ENCODE measurements at places on chromosomes 13 and 19.

GRCh38 chr19:3981736-3982681 lies 3.3 kb downstream of the EEF2 start:
- no peak for DNase-seq

DNA sequence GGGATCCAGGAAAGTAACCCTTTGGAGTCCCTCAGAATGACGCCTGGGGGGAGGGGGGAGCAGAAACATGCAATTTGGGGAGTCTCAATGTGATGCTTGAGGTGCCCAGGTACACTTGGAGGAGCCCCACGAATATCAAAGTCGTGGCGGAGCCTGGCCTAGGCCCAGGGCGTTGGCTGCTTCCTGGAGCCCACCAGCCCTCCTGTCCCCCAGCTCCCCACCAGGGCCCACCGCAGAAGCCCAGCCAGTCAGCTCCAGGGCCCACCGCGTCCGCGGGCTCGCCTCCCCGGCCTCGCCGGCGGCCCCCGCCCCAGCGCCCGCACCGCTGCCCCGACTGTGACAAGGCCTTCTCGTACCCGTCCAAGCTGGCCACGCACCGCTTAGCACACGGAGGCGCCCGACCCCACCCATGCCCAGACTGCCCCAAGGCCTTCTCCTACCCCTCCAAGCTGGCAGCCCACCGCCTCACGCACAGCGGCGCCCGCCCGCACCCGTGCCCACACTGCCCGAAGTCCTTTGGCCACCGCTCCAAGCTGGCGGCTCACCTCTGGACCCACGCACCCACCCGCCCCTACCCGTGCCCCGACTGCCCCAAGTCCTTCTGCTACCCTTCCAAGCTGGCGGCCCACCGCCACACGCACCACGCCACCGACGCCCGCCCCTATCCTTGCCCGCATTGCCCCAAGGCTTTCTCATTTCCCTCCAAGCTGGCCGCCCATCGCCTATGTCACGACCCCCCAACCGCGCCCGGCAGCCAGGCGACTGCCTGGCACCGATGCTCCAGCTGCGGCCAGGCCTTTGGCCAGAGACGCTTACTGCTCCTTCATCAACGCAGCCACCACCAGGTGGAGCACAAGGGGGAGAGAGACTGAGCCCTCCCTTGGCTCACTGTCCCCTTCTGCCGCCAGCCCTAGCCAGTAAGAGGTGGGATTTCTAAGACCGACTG lies 2.1 kb downstream of the ZNF575 start:
- DNase-seq, result peak; percentile 35

- DNase-seq, result no peak
These were observed 1027.1 kb upstream of the PCDH9 start for GRCh38 chr13:68257111-68257842.

GRCh38 chr13:63605962-63606361 lies 2190.3 kb upstream of the PCDH20 start:
- no peak for DNase-seq

DNA sequence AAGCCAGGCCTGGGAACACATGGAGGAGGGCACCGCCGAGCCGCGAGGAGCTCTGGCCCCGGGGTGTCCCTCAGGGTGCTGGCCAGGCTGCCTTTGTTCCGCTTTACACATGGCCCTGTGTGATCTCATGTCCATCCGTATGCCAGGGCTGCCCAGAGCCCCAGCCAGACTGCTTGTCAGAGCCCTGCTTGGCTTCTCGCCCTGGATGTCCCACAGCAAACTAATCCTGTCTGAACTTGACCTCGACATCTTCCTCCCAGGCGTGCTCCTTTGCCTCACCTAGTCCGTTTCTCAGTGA lies 14.3 kb downstream of the BCKDHA start:
- DNase-seq, result no peak

DNA sequence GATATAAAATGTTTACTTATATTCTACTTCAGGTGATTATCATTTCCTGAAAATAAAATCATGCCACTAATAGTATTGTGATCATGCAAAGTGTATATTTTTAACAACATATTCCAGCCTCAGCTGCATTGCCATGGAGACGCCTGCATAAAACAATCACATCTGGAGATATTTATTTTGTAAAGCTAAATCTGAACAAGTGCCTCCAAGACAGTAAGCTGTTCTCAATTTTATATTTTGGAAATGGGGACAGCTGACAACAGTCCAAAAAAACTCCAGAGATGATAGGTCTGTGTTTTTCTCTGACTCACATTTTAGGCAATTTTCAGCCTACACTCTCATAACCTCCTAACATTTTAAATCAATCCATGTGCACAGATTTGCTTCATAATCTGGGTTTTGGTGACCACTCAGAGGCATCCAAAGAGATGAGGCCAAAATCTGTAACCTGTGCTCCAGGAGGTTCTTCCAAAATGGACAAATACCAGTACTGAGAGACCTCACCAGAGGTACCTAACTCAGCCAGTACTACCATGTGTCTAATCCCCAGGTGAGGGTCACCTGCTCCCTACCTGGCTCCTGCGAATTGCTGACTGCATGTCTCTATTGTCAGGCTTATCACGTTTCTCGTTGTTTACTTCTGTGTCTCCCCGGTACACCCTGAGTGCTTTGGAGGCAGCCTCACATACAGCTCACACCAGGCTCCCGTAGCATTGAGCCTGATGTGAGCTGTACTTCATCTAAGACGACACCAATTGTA lies 62.7 kb downstream of the COL4A1 start:
- DNase-seq, result no peak

- DNase-seq, result no peak
These were observed 123.8 kb downstream of the TM9SF2 start for GRCh38 chr13:99624936-99625540.

GRCh38 chr13:31827707-31828106 lies 88.4 kb downstream of the RXFP2 start:
- DNase-seq, result no peak

DNA sequence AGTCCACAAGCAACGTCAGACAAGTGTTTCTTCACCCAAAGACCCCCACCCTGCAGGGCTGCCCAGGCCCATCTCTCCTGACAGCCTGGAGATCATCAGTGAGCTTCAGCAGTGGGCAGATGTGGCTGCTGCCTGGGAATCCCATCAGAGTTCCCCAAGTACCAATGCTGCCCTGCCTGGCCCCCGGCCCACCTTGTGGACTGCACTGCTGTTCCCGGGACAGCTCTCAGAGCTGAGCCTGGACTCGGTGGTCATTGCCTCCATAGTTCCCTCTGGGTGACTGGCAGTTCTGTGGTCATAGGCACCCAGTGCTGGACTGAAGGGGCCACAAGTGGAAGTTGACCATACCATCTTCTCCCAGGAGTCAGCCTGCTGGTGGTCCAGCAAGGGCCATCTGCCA lies 24.5 kb upstream of the ZNF492 start:
- no peak for DNase-seq

GRCh38 chr13:103788061-103788652 lies 721.9 kb upstream of the SLC10A2 start:
- DNase-seq, result no peak

DNA sequence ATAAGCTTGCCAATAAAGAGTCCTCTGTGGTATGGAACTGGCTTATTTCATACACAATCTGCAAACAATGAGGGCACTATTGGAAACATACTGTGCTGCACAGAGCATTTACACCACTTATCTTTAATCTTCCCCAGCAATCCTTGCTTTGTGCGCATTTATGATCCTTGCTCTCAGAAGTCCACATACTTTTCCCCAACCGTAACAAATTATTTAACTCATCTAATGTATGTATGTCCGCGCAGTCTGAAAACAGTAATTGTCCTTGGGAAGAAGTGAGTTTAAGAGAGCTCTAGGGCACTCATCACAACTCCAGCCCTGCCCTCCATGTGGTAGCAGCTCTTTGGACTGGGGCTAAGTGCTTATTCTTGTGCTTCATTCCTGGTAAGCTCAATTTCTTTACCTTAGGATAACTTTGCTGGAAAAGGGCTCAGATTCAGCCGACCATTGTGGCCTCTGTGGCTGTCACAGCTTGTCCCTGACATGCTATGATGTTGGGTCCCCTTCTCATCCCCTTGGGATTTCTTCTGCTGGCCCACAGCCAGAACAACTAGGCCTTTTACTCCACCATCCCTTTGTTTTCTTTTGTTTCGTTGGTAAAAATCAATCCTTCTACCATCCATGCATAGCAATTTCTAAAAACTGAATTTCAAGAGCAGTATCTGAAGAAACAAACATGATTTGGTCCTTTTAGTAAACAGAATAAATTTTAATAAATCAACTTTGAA lies 152.7 kb downstream of the TNFRSF19 start:
- DNase-seq, result no peak

DNA sequence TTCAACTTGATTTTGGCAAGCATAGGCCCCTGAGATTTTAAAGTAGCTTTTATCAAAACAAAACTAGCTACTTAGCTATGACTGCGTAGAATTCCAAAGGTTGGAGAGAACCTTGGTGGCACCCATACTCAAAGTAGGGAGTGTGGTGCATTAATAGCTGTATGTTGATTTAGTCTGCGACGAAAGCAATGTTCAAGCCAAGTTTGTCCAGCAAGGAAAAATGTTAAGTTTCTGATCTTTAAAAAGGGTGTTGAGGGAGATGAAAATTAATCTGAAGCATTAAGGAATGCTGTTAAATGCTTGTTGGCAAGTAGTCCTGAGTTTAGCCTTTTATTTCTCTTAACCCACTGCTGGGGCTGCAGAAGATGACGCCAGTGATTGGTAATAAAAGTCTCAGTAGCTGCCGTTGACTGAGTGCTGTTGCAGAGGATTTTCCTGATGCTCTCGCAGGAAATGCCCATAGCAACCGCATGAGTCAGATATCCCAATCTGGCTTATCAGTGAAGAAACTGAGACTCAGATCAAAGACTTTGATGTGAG lies 75.9 kb upstream of the RNF113B start:
- no peak for DNase-seq

DNA sequence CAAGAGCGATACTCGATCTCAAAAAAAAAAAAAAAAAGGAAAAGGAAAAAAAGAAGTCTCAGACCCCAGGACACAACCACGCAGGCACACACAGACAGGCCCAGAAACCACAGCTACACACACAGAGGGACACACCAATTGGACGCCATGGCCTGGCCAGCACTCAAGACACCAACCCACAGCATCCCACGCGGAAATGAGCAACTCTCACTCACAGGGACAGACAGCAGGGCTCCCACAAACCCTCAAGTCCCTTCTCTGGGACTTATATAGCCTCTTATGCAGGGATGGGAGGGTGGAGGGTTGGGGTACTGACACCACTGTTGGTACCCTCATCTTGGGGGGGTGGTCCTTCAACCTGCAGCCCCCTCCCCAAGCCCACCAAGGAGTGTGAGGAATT lies 5.9 kb downstream of the NOTCH3 start:
- no peak for DNase-seq

- peak; percentile 13 for DNase-seq
These were observed 3.9 kb downstream of the GPR108 start for GRCh38 chr19:6733338-6734095.

- DNase-seq, result no peak
These were observed 2.6 kb downstream of the FAM187B start for GRCh38 chr19:35225951-35226350.

DNA sequence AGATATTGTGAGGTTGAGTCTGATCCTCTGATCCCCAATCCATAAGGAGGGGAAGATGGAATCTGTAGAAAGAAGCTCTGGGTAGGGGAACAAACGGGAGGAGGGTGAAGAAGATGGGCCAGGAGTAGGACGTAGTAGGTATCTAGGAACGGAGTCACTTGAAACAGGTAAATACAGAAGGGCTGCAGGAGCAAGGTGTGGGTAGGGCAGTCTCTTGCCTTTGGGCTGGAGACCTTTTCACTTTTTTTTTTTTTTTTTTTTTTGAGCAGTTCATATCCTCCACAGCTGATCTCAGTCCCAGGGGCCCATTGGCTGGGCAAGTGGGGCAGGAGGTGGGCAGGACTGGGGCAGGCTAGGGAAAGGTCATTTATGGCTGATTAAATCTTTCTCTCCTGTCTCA lies 1.5 kb downstream of the BCKDHA start:
- DNase-seq, result no peak

DNA sequence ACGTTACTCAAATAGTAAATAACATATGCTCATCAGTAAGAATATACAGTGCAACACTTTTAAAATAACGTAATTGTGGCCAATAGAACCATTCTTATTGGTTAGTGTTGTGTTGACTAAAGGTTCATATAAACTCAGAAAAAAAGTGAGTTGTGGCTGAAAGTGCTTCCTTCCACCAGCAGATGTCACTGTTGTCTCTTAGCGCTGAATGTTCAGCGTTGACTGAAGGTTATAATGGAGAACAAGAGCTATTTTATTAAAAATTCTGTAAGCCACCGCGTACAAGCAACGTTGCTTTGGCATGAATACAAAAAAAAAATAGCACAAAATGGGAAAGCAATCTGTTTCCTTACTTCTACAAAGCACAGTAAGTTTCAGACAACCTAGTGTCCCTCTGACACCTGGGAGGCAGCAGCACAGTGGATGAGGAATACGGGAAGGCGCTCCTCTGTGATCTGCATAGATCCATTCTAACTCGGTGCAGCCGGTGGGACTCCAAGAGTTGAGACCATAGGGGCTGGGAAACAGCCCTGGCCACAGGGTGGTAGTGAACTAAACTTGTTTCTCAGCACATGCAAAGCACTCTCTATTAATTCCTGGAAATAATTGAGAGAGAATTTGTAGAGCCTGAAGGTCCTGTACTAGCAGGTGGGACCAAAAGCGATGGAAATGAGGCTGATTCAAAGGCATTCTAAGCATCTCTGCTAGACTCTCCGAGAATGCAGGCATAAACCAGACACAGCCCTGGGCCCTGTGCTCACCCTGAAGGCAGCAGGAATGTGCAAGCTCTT lies 23.9 kb upstream of the OXGR1 start:
- peak; percentile 51 for DNase-seq

DNA sequence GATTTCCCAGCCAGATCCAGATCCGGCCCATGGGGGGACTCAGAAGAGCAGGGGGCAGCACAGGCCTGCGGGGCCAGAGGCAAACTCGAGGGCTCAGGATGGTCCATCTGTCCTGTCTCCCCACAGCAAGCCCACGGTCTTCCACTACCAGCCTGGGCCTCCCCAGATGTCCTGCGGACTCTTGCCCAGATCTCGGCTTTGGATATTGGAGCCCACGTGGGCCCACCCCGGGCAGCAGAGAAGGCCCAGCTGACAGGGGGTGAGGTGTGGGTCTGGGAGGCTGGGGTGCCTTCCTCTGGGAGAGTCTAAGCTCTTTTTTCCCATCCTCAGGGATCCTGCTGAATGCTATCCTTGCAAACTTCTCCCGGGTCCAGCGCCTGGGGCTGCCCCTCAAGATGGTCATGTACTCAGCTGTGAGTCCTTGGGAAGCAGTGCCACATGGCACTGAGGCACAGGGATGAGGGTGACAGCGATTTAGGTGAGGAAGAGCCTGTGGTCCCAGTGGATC lies 3.4 kb downstream of the ACP4 start:
- DNase-seq, result no peak

DNA sequence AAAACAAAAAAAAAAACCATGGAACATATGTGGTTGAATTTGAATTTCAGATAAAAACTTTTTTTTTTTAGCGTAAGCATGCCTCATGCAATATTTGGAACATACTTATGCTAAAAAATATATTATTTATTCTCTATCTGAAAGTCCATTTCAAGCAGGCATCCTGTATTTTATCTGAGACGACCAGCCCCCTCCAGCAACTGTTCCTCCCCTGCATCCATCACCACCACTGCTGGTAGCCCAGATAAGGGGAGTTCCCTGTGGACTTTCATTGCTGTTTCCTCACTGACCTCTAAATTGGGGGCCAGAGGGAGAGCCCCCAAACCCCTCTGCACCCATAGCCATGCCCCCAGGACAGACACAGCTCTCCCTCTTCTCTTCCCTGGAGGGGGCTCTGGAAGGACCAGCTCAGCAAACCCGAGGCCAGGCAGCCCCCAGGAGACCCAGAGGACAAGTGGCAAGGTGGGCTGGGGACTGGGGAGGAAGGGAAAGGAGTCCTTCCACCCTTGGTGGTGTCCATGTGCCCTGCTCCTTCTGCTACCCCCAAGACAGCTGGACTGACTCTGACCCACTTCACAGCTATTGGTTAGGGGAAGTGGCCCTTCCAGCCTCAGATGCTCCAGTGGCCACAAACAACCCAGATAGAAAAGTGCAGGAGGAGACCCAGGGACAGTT lies 6.6 kb upstream of the SIGLEC12 start:
- DNase-seq, result no peak

Data from CD4-positive, alpha-beta T cell treated with Interleukin-21 for 1 hour (primary cell).